ENCODE measurements at places on chromosomes 3 and 15. TPM values are rescaled to one million over a fixed set of nuclear protein-coding genes. Genes with fewer than 3 reads are reported as not detected.

DNA sequence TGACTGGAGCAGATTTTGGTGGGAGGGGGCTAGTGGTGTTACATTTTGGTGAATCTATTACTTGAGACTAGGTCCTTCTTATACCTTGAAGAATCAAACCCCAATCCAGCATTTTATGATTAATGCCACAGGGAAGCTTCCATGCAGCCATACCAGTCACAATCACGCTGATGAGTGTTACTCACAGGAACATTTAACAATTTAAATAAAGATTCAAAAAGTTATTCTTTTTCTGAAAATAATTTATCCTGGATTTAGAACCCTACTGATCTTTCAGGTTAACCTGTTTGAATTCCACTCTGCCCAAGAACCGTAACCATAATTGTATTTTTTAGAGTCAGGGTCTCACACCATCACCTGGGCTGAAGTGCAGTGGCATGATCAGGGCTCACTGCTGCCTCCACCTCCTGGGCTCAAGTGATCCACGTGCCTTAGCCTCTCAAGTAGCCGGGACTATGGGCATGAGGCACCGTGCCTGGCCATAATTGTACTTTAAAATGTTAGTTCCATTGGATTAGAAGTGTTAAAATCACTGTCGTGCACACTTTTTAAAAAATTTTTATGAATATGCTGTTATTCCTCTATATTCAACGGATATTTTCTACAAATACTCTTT, 929 bp upstream of the MTMR10 start:
- H3K4me1 ChIP-seq = peaks cover 20% of the 10 kb centered on the region
- DNase-seq = no peak
- no peaks in the 10 kb centered on the region for H3K36me3 ChIP-seq
- no peaks in the 10 kb centered on the region for H3K27me3 ChIP-seq
- peak overlapping the region; percentile 98 for H3K27ac ChIP-seq

- no peaks in the 10 kb centered on the region for H3K27me3 ChIP-seq
- no peaks in the 10 kb centered on the region for H3K36me3 ChIP-seq
- no peak overlapping the region for H3K27ac ChIP-seq
- H3K4me1 ChIP-seq = no peaks in the 10 kb centered on the region
Observed at GRCh38 chr3:193767353-193768069, 174.5 kb downstream of the OPA1 start.

DNA sequence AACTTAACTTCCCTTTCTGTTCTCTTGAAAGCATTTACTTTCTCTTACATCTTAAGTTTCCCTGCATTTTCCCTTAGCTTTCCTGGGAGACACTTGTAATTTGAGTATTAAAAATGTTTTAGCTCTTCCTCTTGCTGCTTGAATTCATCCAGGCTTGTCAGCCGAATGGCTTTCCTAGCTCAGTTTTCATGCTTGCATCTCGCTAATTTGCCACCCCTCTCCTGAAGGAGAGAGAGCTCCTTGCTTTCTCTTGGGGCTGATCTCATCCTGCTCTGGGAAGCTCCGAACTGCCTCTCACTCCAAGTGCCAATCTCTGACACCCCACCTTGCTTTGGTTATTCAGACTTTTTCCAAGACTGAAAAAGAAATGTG, 374.6 kb upstream of the TBL1XR1 start:
- H3K4me3 ChIP-seq = no peak overlapping the region
- H3K27me3 ChIP-seq = no peaks in the 10 kb centered on the region
- no peak overlapping the region for H3K27ac ChIP-seq
- no peaks in the 10 kb centered on the region for H3K4me1 ChIP-seq

The PCOLCE2 gene
- 17.2 TPM for total RNA-seq

DNA sequence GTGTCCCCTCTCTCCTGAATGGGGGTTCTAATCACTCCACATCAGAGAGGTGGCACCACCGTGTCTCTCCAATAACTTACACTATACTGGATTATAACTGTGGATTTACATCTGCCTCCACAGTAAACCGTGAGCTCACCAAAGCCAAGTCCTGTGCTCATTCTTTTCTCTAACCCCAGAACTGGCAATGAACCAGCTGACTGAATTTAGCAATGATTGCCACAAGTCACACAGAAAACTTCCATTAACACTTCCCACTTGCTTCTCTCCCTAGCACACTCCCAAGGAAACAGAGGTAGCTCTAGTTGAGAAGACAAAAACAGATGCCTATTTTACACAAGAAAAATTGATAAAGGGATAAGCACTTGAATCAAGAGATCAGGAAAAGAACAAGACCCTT, 361.3 kb downstream of the ULK4 start:
- no peak for DNase-seq
- no peaks in the 10 kb centered on the region for H3K27me3 ChIP-seq
- no peaks in the 10 kb centered on the region for H3K36me3 ChIP-seq
- no peak overlapping the region for H3K4me3 ChIP-seq
- no peaks in the 10 kb centered on the region for H3K4me1 ChIP-seq

- H3K4me1 ChIP-seq = no peaks in the 10 kb centered on the region
- no peak overlapping the region for H3K27ac ChIP-seq
- no peak for DNase-seq
Observed at GRCh38 chr3:73549051-73549600, 75.6 kb downstream of the PDZRN3 start.

The BFSP2 gene
- total RNA-seq = not detected
